Activated naive CD4-positive, alpha-beta T cell treated with anti-CD3 and anti-CD28 coated beads for 36 hours (primary cell): ENCODE measurements at places on chromosomes 7 and 10. TPM values are rescaled to one million over a fixed set of nuclear protein-coding genes. Genes with fewer than 3 reads are reported as not detected.

Gene PTPRZ1
- total RNA-seq: not detected

Gene GPR85
- total RNA-seq: not detected

Gene CFTR
- total RNA-seq: not detected

DNA sequence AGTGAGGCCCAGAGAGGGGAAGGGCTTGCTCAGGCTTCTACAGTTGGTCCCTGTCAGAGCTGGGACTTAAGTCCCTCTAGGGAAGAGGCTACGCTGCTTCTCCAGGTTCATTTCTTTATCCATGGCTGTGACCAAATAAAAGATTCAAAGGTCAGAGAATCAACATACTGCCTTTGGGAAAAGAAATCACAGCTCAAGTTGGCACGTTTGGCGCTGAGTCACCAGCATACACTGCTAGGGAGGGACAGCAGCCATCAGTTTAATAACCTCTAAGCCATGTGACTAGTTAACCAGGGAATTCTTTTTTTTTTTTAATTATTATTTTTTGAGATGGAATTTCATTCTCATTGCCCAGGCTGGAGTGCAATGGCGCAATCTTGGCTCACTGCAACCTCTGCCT is 28.4 kb upstream of the CRHR2 start:
- DNase-seq: no peak

- no peak for DNase-seq
These were observed 36.8 kb downstream of the MYOF start for GRCh38 chr10:93445097-93445960.

- DNase-seq: no peak
These were observed 384.1 kb upstream of the STEAP1 start for GRCh38 chr7:89770161-89770560.

- no peak for DNase-seq
These were observed 18.8 kb downstream of the CHAT start for GRCh38 chr10:49632406-49633317.

- DNase-seq: no peak
These were observed 4.5 kb downstream of the RBP4 start for GRCh38 chr10:93596539-93596938.

- DNase-seq: peak; percentile 73
These were observed 13.9 kb downstream of the PLEKHA1 start for GRCh38 chr10:122388287-122388997.

GRCh38 chr10:73974309-73974946 is 23.5 kb upstream of the VCL start:
- DNase-seq: no peak

DNA sequence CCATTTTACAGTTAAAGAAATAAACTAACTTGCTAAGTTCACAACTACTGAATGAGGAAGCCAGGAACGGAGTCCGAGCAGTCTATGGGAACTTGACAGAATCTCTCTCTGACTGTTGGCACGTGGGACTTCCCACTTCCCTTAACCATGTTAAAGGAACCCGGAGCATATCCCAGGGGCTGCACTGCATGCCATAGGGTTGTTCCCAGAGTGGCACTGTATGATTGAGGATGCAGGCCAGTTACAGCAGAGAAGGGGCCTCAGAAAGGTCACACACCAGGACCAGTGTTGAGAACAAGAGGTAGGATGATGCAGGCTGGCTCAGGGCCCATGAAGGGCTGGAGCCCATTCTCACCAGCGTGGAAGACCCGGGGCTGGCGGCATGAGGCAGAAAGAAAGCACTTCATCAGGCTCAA is 201.8 kb downstream of the NSUN6 start:
- DNase-seq: no peak

DNA sequence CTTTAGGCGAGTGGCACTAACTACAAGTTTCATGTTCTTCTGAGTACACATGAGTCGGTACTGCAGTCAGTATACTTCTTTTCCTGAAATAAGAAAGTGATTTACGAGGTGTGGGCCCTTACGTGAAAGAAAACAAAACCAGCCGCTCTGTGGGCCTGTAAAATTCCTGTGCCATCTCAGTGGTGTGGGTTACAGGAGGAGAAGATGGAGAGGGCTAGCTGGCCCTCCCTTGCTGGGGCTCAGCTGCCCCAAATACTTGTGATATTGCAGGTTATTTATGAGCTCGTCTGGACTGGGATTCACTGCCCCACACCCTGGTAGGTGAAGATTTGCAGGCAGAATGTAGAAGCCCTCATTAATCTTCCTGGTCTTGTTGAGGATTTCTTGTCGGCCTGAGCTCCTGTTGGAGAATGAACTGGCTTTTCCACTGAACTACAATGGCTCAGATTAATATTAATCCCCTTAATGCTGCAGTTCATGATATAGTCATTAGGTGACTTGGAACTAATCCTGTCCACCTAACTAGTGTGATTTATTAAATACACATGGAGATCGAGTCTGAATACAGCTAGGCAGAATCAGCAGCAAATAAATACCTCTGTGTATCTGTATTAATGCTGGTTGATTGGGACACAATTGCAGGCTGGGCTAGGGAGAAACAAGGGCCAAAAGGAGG is 68.0 kb downstream of the GBF1 start:
- DNase-seq: no peak

Gene SLC16A9
- 0.86 TPM for total RNA-seq

DNA sequence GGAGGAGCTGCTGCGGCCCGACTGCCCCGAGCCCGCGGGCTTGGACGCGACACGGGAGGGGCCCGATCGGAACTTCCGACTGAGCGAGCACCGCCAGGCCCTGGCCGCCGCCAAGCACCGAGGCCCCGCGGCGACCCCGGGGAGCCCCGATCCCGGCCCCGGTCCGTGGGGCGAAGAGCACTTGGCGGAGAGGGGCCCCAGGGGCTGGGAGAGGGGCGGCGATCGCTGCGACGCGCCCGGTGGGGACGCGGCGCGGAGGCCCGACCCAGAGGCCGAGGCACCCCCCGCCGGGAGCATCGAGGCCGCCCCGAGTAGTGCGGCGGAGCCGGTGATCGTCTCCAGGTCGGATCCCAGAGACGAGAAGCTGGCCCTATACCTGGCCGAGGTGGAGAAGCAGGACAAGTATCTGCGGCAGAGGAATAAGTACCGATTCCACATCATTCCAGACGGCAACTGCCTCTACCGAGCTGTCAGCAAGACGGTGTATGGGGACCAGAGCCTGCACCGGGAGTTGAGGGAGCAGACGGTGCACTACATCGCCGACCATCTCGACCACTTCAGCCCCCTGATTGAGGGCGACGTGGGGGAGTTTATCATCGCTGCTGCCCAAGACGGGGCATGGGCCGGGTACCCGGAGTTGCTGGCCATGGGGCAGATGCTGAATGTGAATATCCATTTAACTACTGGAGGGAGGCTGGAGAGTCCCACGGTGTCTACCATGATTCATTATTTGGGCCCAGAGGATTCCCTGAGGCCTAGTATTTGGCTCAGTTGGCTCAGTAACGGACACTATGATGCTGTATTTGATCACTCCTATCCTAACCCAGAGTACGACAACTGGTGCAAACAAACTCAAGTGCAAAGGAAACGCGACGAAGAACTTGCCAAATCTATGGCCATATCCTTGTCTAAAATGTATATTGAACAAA is 1.4 kb downstream of the OTUD1 start:
- DNase-seq: peak; percentile 37

- DNase-seq: no peak
These were observed 101.3 kb downstream of the KAT6B start for GRCh38 chr10:74927701-74928100.

Gene ZC3HAV1L
- total RNA-seq: 5.1 TPM

Gene NFE2L3
- 12.5 TPM for total RNA-seq

Gene ABCC2
- total RNA-seq: 0.64 TPM

Gene TMEM178B
- total RNA-seq: 0.05 TPM

- DNase-seq: no peak
These were observed 6.3 kb downstream of the CUL1 start for GRCh38 chr7:148704970-148705369.

DNA sequence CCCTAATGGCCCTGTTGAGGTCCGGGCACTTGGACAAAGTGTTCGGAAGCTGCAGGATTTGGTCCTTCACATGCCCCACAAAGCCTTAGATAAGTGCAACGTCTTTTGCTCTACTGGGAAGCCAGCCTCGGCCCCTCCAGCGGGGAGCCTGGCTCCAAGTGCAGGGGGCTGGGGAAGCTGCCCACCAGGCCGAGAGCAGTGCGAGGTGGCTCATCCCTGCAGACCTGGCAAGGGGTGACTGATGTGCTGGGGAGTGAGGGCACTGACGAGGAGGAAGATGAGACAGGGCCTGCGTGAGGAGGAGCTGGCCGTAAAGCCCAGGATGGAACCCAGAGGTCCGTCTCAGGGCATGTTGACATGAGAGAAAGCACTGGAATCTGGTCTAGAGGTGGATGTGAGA is 135.8 kb upstream of the NPS start:
- no peak for DNase-seq

Gene TMEM106B
- total RNA-seq: 28.3 TPM

- DNase-seq: no peak
These were observed 198.3 kb upstream of the DKK1 start for GRCh38 chr10:52115823-52116222.

Gene TMEM213
- not detected for total RNA-seq

Gene THNSL1
- 6.3 TPM for total RNA-seq

Gene LUC7L2
- 138 TPM for total RNA-seq

DNA sequence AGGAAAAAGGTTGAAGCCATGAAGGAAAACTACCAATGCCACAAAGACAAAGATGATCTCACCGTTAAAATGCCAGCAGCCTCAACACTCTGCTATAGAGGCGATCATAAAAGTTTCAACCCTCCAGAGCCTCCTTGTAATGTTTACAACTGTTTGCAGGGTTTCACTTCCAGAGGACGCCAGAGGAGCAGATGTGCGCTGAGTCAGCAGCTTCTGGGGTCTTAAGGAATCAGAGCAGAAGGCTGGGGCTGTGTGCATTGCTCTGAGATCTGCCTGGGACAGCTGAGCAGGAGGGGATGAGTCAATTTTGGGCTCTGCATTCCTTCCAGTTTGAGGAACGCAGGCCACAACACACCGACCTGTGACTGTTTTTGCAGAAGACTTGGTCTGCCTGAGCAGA is 98.3 kb downstream of the TMEM130 start:
- no peak for DNase-seq

DNA sequence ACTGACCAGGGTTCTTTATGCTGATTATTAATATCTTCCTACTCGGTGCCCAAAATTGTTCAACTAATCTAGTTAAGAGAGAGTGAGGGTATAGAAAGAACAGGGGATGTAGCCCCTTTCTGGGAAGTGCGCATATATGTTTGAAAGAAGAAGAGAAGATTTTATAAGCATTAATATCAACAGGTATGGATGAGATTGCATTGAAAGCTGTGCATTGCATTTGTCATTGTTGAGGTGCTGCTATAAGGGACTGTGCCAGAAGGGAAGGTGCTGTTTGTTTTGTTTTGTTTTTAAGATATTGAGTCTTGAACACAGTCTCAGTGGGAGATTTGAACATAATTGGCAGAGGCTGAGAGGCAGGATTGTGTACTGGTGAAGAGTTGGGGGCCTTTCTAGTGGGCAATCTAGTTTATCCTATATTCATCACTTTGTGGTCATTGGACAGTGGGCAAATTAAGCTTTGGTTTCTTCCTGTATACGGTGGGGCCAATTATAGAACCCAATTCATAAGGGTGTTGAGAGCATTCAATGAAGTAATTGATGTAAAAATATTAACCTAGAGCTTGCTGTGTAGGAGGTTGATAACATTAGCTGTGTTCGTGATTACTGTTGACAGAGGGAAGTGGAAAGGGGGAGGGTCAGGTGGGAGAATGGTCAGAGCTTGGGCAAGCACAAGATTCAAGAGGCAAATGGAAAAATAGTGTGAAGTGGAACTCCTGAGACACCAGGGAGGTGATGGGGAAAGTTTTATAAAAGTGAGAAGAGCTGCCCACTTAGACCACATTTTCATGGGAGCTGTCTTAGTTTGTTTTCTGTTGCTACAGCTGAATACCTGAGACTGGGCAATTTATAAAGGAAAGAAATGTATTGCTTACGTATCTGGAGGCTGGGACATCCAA is 19.9 kb upstream of the PCGF5 start:
- DNase-seq: no peak

Gene CYP51A1
- 55.5 TPM for total RNA-seq

Gene C10orf67
- 3.2 TPM for total RNA-seq

DNA sequence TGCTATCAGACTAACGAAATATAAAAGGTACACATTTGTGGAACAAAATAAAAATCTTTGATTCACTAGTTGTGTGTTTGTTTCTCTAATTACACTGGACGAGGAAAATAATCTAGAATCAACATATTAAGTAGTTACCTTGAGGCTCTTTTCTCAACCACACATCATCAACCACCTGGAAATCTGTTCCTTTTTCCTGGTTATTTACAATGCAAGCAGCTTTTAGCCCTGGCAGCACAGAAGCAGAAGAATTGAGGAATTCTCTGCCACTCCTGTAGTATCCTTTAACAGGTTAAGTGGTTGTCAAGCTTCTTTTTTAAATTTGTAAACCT is 23.7 kb downstream of the NUP42 start:
- DNase-seq: no peak

- DNase-seq: peak; percentile 65
These were observed 10.4 kb downstream of the CHST3 start for GRCh38 chr10:71974489-71975021.

Gene SPDYE5
- not detected for total RNA-seq

- DNase-seq: no peak
These were observed 6.4 kb downstream of the NEBL start for GRCh38 chr10:20890491-20891337.

Gene CTAGE4
- 2.2 TPM for total RNA-seq

- no peak for DNase-seq
These were observed 21.4 kb upstream of the LEP start for GRCh38 chr7:128219636-128220035.

- DNase-seq: peak; percentile 67
These were observed 67.8 kb upstream of the ATP6V0A4 start for GRCh38 chr7:138865843-138866242.

- DNase-seq: no peak
These were observed 158.9 kb upstream of the SP4 start for GRCh38 chr7:21269021-21269420.

Gene PDZD7
- total RNA-seq: 0.37 TPM

DNA sequence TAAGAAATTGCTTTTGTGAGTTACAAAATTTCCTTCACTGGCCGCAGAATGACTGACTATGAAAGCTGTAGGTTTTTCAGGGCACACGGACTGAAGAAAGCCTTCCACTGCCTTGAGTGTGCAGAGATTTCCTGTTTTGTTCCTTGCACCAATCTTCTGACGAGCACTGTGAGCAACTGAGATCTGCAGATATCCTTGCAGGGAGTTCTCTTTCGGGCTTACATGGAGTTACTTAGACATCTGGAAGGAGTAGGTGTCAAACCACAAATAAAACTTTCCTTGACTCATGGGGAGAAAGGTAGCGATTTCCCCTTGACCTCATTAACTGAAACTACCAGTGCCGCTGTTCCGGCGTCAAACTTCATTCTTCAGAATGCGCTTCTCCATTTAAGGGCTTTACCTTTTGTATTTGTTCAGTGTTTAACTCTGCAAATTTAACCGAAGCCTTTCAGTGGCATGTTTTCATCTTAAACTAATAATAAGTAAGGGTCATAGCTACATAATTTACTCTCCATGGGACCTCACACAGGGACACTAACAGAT is 1175.3 kb downstream of the GATA3 start:
- DNase-seq: no peak
